ENCODE measurements at places on chromosomes 12 and 14. TPM values are rescaled to one million over a fixed set of nuclear protein-coding genes. Genes with fewer than 3 reads are reported as not detected.

Gene IRAK3
- total RNA-seq = 0.27 TPM

Gene MEG3
- 9.6 TPM for total RNA-seq

Gene DGLUCY
- total RNA-seq = 82.5 TPM

Gene LRRC10
- 0.11 TPM for total RNA-seq

Gene BRI3BP
- 2.4 TPM for total RNA-seq

Gene TCL1B
- total RNA-seq = 0.38 TPM

Gene PSMA3
- total RNA-seq = 117 TPM

Gene SNAPC1
- 7.9 TPM for total RNA-seq

Gene KRT80
- not detected for total RNA-seq

Gene NYNRIN
- 2.1 TPM for total RNA-seq

Gene ACSS3
- total RNA-seq = 28.1 TPM

Gene C12orf54
- total RNA-seq = 4.9 TPM

Measured in motor neuron (in vitro differentiated cells).